ENCODE measurements at places on chromosomes 7 and 10.

DNA sequence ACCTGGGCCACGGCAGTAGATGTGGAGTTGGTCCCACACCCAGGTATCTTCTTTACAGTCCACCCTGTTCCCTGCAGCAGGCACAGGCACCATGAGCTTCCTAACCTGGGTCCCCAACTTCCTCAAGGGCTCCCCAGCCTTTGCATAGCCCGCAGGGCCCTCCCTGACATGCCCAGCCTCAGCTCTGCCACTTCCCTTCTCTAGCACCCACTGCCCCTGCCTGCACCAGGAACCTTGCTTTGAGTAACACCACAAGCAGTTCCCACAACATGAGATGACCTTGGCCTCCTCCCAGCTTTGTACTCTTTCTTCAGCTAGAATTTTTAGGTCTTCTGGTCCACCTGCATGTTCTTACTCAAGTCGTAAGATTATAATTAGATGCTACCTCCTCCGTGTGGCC, 92.2 kb upstream of the ZPBP start:
- DNase-seq = no peak

DNA sequence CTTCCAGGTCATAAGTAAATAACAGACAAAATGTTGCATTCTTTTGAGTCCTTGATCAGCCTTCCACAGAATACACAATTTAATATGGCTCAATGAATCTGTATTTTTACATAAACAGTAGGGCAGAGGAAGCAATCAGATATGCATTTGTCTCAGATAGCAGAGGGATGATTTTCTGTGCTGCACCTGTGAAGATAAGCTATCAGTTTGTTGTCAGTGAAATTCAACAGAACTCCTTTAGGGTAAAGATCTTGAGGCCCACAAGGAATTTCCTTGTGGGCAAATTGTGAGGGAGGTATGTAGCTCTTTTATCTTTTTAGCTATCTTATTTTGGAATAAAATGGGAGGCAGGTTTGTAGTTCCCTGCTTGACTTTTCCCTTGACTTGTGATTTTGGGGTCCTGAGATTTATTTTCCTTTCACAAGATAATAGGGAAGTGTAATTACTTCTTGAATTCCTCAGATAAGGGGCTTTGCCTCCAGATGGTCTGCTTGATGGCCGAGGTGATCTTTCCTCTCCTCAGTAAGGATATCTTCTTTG, 60.8 kb upstream of the CYP2C18 start:
- no peak for DNase-seq

- DNase-seq = no peak
Measured at GRCh38 chr10:20303453-20304152, 487.4 kb downstream of the PLXDC2 start.

GRCh38 chr10:3067859-3068179, 471 bp downstream of the PFKP start:
- no peak for DNase-seq

GRCh38 chr10:32350811-32351350, 3.9 kb upstream of the EPC1 start:
- DNase-seq = no peak

DNA sequence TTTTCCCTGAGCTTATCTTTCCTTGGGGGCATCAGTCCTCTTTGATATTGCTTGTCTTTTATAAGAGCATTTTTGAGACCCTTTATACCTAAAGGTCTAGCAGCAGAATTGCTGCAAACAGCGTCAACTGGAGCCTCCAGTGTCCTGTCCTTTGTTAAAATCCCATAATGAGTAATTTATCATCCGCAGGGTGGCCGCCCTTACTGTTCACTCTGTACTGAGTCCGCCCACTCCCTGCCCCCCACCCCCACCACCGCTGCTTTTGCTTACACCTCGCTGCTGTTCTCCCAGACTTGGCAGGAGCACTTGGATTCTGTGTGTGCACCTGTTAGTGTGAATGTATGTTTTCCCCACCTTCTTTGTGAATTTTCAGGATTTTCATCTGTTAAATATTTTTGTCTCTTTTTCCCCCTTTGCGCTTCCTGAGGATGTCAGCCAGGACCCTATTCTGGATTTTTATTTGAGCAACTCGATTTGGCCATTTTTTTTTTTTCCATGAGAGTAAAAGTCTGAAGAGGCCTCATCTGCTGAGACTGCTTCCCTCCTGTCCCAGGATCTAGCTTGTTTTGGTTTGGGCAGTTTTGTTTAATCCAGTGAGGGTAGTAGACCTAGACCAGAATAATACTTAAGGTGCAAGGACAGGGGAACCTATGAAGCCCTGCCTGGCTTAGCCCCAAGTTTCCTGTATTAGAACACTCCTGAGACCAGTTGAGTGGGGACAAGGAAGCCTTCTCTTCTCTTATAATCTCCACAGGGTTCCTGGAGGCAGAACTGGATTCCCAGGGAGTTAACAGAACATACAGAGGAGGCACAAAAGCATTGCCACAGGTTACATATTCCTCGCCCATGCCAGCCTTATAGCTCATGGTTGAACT, 8.2 kb downstream of the AGFG2 start:
- no peak for DNase-seq

- DNase-seq = no peak
Measured at GRCh38 chr10:46530249-46531186, 25.9 kb downstream of the GPRIN2 start.

GRCh38 chr7:43385309-43385680, 197.6 kb upstream of the STK17A start:
- DNase-seq = no peak

- DNase-seq = no peak
Measured at GRCh38 chr7:44366986-44367385, 41.6 kb upstream of the CAMK2B start.
